Thymus (tissue), 14 donors: ENCODE measurements at places on chromosomes 4 and X. TPM values are rescaled to one million over a fixed set of nuclear protein-coding genes. Genes with fewer than 3 reads are reported as not detected.

DNA sequence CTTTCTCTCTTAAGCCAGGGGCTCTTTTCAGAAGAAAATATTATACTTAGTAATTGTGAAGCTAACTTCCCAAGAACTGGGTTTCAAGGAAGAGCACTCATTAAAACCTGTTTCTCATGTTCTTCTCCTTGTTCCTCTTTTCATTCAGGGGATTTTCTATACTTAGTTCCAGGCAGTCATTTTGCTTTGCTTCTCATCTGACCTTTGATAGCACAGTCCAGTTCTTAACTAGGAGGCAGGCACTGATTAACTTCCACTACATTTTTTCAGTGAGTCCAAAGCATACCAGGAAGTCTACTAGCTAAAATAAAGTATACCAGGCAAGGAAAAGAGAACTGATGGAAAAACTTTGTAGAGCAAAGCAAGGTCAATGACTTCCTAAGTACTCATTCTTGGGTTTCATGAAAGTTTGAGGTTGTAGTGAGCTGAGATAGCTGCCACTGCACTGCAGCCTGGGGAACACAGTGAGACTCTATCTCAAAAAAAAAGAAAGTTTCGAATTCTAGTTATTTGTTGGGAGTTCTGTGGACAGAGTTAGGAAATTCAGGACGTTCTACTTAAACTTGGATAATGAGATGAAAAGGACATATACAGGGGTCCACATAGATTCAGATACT is 190.1 kb upstream of the HS3ST1 start:
- no peaks in the 10 kb centered on the region for H3K36me3 ChIP-seq
- H3K27ac ChIP-seq: no peak overlapping the region
- no peak overlapping the region for H3K4me3 ChIP-seq
- H3K4me1 ChIP-seq: no peaks in the 10 kb centered on the region

The HSFX1 gene
- 0.24 TPM for total RNA-seq

DNA sequence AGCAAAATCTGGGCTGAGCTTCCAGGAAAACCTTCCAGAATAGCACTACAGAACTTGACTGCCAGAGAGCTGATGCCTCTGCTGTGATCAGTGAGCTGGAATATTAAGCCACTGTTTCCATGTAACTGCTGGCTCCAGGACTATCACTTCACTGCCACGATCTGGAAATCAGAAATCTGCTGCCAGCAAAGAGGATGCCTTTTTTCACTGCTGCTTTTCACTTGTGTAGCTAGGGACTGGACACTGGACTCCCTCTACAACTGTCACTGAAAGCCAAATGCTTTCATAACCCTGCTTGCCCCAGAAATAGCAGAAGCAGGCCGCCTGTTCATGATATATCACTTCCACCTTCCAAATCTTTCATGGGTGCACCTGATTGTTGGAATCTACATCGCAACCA is 9.4 kb upstream of the AP1S2 start:
- no peak overlapping the region for H3K4me3 ChIP-seq
- H3K27me3 ChIP-seq: peaks cover 2% of the 10 kb centered on the region
- H3K4me1 ChIP-seq: no peaks in the 10 kb centered on the region
- DNase-seq: no peak

DNA sequence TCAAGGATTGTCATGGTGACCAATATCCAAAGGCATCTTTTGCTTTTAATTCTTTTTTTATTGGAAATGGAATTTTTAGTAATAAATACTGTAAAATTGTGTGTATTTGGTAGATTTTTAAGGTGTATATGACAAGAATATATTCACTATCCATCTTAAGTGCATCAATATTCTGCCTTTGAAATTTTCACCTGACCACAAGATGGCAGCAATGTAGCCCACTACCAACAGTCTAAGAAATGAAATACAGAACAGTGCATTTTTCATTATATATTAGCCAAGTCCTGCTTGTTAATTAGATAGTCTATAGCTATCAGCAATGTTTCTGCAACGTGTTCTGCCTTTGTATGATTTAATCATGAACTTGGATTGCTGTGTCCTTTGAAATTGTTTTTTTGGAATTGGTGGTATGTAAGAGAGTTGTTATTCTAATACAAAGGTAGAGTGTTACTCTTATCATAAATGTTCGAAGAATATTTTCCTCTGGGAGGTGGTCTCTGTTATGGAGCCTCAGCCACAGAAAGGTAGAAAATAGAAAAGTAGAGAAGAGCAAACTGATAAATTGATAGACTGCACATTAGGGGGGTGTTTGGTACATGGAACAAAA is 38.2 kb downstream of the HPGDS start:
- no peaks in the 10 kb centered on the region for H3K4me1 ChIP-seq
- DNase-seq: peak; percentile 16
- no peaks in the 10 kb centered on the region for H3K36me3 ChIP-seq

DNA sequence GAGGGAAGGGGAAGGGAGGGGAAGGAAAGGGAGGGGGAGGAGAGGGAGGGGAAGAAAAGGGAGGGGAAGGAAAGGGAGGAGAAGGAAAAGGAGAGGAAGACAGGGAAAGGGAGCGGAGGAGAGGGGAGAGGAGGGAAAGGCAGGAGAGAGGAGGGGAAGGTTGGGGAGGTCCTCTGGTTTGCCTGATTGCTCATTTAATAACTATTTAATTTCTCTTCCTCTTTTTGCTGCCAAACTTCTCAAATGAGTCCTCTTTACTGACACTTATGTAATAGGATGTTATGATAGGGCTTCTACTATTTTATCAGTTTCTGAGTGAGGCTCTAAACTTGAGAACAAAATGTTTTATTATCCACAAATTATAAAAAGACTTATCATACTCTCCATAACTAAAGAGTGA is 35.4 kb upstream of the PPA2 start:
- H3K36me3 ChIP-seq: no peaks in the 10 kb centered on the region
- no peak overlapping the region for H3K27ac ChIP-seq
- H3K4me3 ChIP-seq: no peak overlapping the region
- no peaks in the 10 kb centered on the region for H3K4me1 ChIP-seq
- no peaks in the 10 kb centered on the region for H3K27me3 ChIP-seq
- DNase-seq: no peak

DNA sequence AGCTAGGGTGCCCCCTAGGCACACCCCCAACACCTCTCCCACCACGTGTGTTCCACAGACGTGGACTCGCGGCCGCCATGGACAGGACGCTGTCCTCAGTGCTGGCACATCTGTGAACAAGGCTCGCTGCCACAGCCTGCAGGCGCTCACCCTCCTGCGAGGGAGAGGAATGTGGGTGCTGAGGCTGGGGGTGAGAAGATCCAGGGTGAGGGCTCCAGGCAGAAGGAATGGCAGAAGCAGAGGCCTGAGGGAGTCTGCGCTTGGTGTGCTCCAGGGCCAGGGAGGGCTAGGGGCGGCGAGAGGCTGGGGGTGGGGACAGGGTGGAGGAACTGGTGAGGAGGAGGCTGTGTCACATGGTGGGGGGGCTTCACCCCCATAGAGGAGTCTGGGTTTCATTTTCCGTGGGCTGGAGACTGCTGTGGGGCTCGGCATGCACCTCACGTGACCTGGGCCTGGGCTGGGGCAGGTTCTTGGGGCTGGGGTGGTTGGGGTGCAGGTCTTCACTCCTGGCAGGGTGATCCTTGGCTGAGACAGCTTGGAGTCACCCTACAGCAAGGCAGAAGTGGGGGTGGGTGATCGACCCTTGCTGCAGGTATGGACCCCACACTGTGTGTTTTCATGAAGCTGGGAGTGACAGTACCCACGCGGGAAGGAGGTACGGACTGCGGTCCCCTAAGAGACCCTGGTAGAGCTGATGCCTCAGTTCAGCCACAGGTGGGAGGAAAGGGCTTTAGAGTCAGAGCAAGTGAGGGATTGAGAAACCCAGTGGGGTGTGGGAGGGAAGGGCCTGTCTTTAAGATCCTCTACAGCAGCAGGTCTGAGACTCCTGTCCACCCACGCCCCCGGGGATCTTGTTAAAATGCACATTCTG is 103.7 kb downstream of the PSAPL1 start:
- no peaks in the 10 kb centered on the region for H3K4me1 ChIP-seq
- H3K4me3 ChIP-seq: no peak overlapping the region
- no peaks in the 10 kb centered on the region for H3K36me3 ChIP-seq

The ZNF711 gene
- total RNA-seq: 21.1 TPM

The F11 gene
- total RNA-seq: not detected

The PACRGL gene
- total RNA-seq: 9.5 TPM

DNA sequence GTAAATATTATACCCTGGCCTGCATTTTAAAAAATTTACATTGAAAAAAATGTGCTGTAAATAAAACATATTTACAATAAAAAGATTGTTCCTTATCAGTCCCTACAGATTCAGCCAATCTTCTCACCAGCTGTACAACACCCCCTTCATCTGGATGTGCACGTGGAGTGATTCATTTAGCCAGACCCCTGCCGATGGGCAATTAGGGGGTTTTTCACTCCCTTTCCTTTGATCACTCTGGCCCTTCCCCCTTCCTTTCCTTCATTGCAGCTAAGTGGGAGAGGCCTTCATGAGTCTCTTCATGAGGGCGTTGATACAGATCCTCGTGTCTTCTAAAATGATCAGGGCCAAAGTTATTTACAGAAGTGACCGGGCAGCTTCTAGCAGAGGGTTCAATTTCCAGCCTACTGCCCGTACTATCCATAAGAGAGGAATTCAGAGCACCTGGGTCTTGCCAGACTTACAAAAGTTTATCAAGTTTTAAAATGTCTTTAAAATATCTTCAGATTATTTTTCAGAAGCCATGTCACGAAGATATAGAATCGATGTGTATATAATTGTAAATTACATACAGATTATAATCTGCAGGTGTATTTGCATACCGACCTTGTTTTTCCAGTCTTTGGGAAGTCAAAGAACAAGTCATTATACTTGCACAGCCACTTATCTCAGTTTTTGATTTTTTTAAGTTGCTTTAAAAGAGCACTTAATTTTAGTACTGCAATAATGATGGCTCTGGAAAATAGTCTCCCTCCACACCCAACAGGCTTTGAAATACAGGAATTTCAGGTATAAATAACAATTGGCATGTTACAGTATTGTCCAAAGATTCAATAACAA is 21.4 kb upstream of the RASL11B start:
- no peak overlapping the region for H3K4me3 ChIP-seq
- H3K4me1 ChIP-seq: no peaks in the 10 kb centered on the region

DNA sequence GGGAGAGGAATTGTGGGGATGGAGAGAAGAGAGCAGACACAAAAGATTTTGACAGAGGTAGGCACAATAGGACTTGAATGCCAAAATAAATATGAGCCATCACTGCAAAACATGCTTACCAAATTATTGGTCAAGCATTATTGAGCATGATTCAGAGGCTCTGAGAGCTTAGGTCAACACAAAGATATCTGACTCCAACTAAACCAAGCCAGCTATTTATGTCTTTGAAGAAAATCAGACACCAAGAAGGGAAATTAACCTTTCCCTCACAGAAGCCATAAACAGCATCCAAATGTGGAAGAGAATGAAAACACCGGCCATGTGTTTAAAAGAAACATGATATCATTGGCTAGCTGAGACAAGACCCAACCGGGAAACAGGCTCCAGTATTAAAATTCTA is 323.2 kb downstream of the RAB28 start:
- H3K27ac ChIP-seq: no peak overlapping the region
- H3K4me1 ChIP-seq: no peaks in the 10 kb centered on the region
- H3K27me3 ChIP-seq: no peaks in the 10 kb centered on the region

GRCh38 chr4:140326395-140326993 is 47.0 kb upstream of the SCOC start:
- no peaks in the 10 kb centered on the region for H3K4me1 ChIP-seq
- H3K27me3 ChIP-seq: no peaks in the 10 kb centered on the region
- H3K4me3 ChIP-seq: no peak overlapping the region
- no peak overlapping the region for H3K27ac ChIP-seq

DNA sequence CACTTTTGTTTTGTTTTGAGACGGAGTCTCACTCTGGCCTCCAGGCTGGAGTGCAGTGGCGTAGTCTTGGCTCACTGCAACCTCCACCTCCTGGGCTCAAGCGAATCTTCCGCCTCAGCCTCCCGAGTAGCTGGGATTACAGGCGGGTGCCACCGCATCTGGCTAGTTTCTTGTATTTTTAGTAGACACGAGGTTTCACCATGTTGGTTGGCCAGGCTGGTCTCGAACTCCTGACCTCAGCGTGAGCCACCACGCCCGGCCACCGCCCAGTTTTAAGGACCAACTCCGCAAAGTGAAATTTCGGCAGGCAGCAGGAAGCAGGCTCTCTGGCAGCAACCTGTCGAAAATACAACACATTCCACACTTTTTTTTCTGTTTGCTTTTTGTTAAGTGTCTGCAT is 13.4 kb downstream of the DHRSX start:
- no peak overlapping the region for H3K27ac ChIP-seq
- H3K4me1 ChIP-seq: no peaks in the 10 kb centered on the region
- H3K27me3 ChIP-seq: no peaks in the 10 kb centered on the region
- DNase-seq: no peak
- H3K4me3 ChIP-seq: no peak overlapping the region
